ENCODE measurements at places on chromosomes 11 and 22. TPM values are rescaled to one million over a fixed set of nuclear protein-coding genes. Genes with fewer than 3 reads are reported as not detected.

PRSS23 gene
- 0.40 TPM for total RNA-seq

SPDYC gene
- not detected for total RNA-seq

LRRC74B gene
- not detected for total RNA-seq

KRTAP5-2 gene
- total RNA-seq = not detected

KCNJ4 gene
- total RNA-seq = not detected

VWCE gene
- total RNA-seq = 1.6 TPM

MS4A2 gene
- total RNA-seq = not detected

WNT7B gene
- not detected for total RNA-seq

TSGA10IP gene
- total RNA-seq = not detected

INS gene
- not detected for total RNA-seq

DRICH1 gene
- 1.8 TPM for total RNA-seq

OR8D4 gene
- total RNA-seq = not detected

OR51E2 gene
- not detected for total RNA-seq

CNGA4 gene
- total RNA-seq = not detected

GPHA2 gene
- total RNA-seq = not detected

SLC6A5 gene
- total RNA-seq = not detected

ME3 gene
- total RNA-seq = 2.9 TPM

ANO5 gene
- total RNA-seq = 0.12 TPM

PDE3B gene
- 96.6 TPM for total RNA-seq

RFPL1 gene
- total RNA-seq = not detected

CAVIN3 gene
- 2.7 TPM for total RNA-seq

ARL2 gene
- 65.3 TPM for total RNA-seq

HOATZ gene
- not detected for total RNA-seq

ARHGAP32 gene
- 4.8 TPM for total RNA-seq

OR52I2 gene
- not detected for total RNA-seq

KLHDC7B gene
- 15.6 TPM for total RNA-seq

FXYD6 gene
- total RNA-seq = not detected

LDHAL6A gene
- total RNA-seq = not detected

RAD9A gene
- 49.3 TPM for total RNA-seq

BRSK2 gene
- not detected for total RNA-seq

VWA5A gene
- 6.7 TPM for total RNA-seq

PARVB gene
- 19.2 TPM for total RNA-seq

PYGM gene
- total RNA-seq = 3.9 TPM

TRIM48 gene
- total RNA-seq = not detected

PGR gene
- total RNA-seq = not detected

PIH1D2 gene
- total RNA-seq = 0.27 TPM

SF3A1 gene
- total RNA-seq = 247 TPM

TPCN2 gene
- total RNA-seq = 22.1 TPM

AIFM3 gene
- total RNA-seq = not detected

BEST1 gene
- total RNA-seq = not detected

OR2D2 gene
- total RNA-seq = not detected

SLC7A4 gene
- total RNA-seq = not detected

PHF21A gene
- 37.8 TPM for total RNA-seq

MPEG1 gene
- total RNA-seq = not detected

BAIAP2L2 gene
- 0.50 TPM for total RNA-seq

TRIM51 gene
- not detected for total RNA-seq

FAM227A gene
- not detected for total RNA-seq

GGT5 gene
- 0.35 TPM for total RNA-seq

OR51B4 gene
- total RNA-seq = not detected

TRIM6 gene
- total RNA-seq = 0.37 TPM

NXPE2 gene
- total RNA-seq = not detected

SCN2B gene
- total RNA-seq = not detected

ADORA2A gene
- total RNA-seq = 25.3 TPM

HORMAD2 gene
- not detected for total RNA-seq

CHEK2 gene
- 57.6 TPM for total RNA-seq

GSTT2B gene
- not detected for total RNA-seq

CTTN gene
- total RNA-seq = 0.54 TPM

APOA4 gene
- not detected for total RNA-seq

All from activated CD4-positive, alpha-beta T cell treated with anti-CD3 and anti-CD28 coated beads, Interleukin-2, amount 10 ng/mL, durations not matched to agents 7 days and 5 days (primary cell).